ENCODE measurements at places on chromosomes 4 and X. TPM values are rescaled to one million over a fixed set of nuclear protein-coding genes. Genes with fewer than 3 reads are reported as not detected.

DNA sequence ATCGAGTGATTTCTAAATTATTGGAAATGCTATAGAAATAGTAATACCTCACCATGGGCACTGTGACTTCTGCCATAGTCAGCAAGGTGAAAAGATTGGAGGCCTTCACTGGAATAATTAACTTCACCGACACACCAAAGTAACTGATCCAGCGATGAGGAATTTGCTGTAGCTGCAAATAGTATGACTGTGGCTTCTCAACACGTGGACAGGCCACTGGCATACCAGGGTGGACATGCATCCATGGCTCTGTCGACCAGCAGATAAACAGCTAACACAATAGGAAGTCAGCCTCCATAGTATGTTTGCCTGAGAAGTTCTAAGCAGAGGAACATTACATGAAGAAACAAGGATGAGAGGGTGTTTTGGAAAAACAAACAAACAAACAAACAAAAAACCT is 10.9 kb upstream of the FAT4 start:
- DNase-seq = no peak

NR3C2 gene
- 18.4 TPM for total RNA-seq

IQSEC2 gene
- total RNA-seq = 10.8 TPM

DNA sequence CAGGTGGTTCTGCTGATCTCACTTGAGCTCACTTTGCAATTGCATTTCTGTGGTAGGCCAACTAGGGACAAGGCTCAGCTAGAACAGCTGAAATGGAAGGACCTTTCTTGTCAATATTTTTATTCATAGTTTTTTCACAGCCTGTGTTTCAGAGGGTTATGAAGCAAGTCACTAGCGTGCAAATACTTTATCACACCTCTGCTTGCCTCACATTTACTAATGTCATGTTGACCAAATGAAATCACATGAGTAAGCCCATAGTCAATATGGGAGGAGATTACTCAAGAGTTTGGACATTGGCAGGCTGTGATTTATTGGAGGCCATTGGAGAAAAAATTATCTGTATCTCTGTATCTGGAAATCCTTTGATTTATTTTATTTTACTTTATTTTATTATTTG is 628.3 kb upstream of the EPHA5 start:
- DNase-seq = no peak
